Stimulated activated CD8-positive, alpha-beta memory T cell treated with anti-CD3 and anti-CD28 coated beads, Interleukin-15, amount 100 ng/mL, for 48 hours (primary cell): ENCODE measurements at places on chromosomes 3 and 15.

DNA sequence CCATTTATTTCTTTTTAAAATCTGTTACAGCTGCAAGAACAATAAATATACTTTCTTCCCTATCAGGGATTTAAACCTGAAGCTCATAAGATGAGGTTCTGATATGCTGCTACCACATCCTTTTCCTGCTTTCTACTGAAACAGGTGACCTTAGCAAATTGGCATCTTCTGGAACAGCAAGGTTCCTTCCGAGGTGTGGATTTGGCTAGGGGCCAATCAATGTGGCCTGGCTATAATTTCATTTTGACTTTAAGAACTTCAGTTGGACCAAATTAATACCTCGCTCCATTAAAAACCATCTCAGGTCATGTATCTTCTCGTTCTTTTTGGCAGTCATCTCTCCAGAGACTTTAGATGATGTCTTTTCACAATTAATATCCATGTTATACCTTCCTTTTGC lies 53.4 kb upstream of the C3orf80 start:
- DNase-seq, result no peak

DNA sequence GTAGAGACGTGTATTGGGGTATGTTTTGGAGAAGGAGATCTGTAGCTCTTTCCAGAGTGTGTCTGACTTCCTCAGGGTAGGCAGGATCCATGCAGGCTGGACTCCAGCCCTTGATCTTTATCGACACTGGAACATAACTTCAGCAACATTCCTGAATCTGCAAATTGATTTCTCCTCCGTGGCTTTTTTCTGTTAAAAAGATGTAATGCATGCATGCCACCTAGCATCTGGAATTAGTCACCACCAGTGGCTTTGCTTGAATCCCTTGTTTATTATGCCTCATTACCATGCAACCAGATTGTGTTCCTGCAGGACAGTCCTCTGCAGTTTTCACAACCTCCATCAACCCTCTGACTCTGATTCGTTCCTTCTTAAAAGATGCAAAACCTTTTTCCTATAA lies 86.1 kb downstream of the CCNL1 start:
- no peak for DNase-seq

DNA sequence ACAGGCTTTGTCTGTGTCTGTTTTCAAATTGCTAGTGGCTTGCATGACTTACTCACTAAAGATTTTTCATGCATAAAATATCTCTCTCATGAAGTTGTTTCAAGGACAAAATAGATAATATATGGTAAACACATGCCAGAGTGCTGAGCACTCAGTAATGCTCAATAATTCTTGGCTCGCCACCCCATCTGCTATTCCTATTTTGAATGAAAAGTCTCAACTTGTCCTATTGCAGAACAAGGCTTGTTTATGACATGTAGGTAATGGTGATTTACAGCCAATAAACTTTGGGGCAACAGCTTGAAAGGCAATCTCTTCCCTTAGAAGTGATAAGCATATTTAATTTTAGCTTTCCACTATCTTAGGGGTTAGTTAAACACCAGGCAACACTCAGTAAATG lies 789.0 kb upstream of the ROBO1 start:
- DNase-seq, result no peak

DNA sequence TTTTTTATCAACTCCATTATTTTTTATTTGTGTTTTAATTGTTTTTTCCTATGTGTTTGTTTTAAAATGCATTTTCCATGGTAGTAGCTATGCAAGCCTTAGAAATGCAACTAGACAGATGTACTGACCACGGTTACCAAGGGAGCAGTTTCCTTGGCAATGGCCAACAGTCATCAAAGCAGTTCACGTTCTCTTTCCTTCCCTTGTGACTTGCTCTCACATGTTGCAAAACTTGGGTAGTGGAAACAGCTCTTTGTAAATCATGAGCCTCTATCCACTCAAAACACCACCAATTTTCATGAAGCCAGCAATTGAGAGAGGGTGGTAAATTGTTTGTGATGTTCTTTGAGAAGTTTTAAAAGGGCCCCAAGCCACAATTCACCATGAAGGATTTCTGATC lies 499.4 kb upstream of the MDFIC2 start:
- no peak for DNase-seq

GRCh38 chr3:45781841-45782240 lies 14.5 kb downstream of the SLC6A20 start:
- DNase-seq, result no peak

DNA sequence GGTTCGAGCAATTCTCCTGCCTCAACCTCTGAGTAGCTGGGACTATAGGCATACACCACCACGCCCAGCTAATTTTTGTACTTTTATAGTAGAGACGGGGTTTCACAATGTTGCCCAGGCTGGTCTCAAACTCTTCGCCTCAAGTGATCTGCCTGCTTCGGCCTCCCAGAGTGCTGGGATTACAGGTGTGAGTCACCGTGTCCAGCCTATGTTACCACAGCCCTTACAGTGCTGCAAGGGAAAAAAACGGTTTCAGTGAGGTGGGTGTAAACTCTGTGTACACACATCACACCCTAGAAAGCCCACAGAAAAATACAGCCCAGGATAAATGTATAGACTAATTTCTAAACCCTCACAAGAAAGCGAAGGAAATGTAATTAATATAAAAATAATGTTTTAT lies 103.5 kb upstream of the AKAP13 start:
- no peak for DNase-seq

GRCh38 chr15:83516935-83517334 lies 69.8 kb downstream of the SH3GL3 start:
- no peak for DNase-seq

DNA sequence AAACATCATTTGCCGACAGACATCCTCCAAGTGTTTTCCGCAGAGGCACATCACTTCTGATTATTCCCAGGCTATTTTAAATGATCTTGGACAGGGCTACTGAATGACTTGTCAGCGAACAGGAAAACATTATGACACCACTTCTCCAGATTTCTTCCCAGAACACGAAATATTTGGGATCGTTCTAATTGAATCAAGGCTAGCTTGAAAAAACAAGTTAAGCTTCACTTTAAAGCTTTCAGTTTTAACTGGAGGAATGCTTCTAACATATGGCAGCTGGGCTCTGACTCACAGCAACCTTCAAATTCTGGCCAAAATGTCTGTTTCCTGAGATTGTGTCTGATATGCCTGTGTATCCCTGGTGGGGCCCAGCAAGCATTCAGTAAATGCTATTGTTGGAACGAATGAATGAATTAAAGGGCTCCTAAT lies 127.0 kb upstream of the ICE2 start:
- DNase-seq, result no peak

DNA sequence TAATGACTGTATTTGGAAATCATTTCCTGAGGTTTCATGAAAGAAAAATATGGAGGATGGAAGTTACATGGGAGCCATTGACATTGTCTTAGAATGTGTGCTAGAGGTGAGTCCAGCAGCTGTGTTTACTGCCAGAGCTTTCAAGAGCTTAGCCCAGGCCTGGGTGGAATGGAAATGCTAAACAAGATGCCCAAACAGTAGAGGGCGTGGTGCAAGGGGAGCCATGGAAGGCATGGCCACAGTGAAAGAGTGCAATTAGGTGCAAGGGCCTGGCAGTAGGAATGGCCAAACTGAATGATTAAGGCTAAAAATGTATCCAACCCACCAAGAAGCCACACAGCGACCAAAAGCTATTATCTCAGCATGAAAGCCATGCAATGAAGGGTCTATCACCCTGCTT lies 257.7 kb upstream of the NR2F2 start:
- DNase-seq, result no peak

DNA sequence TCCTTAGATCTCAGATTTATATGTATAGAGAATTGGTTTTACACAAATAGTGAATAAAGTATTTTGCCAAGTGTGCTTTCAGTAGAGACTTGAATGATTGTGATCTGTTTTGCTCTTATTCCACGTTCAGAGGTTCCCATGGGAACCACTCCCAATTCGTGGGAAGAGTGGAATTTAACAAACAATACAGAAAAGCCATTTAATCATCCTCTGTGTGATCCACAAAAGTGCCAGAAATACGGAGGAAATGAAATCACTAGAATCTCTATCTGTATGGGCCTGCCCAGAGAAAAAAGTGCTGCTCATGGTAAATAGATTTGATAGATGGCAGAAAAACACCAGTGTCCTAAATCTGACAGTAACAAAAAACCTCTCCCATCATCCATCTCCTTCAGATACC lies 56.0 kb downstream of the CNTN4 start:
- no peak for DNase-seq

GRCh38 chr3:168585544-168585943 lies 489.8 kb upstream of the GOLIM4 start:
- no peak for DNase-seq

DNA sequence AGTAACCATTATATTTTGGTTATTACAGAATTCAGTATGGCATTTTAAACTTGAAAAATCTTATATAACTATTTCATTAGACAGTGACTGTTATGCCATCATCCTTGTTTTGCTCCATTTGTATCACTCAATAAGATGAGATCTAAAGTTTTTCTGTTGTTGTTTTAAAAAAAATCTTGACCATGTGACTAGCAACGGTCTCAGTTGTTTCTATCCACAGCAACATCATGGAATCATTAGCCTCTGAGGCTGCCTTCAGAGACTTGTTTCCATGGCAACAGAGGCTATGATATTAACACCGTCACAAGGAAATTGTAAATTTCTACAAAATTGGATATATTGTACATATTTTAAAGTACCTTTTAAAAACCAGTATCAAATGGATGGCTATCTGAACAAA lies 129.8 kb downstream of the DLG1 start:
- no peak for DNase-seq

DNA sequence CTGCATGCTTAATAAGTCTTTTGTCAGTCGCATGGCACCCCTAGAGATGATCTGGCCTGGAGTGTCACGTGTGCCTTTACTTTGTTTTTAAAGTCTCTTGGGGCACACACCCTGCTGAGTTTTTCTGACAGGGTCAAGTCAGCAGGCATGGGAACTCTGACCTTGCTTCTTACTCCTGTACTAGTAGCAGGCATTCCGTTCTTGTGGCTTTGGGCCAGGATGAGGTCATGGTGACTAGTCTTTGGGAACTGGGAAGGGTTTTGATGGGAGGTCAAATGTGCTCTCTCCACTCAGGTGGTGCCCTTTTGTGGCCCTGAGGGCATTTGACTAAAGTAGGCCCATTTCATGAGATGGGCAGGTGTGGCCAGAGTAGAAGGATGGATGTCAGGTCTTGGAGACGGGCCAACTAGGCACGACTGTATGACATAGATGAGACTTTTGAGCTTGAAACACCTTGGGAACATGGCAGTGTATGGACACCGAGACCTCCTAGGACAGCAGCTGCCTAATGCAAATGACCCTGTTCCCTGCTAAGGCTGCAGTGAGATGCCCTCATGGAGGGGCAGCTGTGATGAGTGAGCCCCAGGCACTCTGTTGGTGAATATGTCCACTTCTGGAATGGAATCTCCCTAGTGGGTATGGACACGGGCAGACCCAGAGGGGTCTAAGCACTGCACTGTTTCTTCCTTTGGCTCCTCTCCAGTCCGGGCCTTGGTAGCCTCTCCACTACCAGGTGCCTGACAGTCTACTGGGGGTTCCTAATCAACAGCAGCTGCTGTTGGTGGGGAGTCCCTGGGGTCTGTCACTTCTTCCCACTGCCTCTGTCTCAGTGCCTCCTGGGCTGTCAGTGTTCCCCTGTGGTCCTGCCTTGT lies 16.4 kb downstream of the SRPRB start:
- no peak for DNase-seq

GRCh38 chr3:127490271-127491023 lies 100.1 kb downstream of the TPRA1 start:
- DNase-seq, result no peak

GRCh38 chr15:101028321-101028720 lies 109.2 kb downstream of the LRRK1 start:
- DNase-seq, result no peak

- no peak for DNase-seq
These were observed 7.2 kb upstream of the MCF2L2 start for GRCh38 chr3:183435661-183436060.

DNA sequence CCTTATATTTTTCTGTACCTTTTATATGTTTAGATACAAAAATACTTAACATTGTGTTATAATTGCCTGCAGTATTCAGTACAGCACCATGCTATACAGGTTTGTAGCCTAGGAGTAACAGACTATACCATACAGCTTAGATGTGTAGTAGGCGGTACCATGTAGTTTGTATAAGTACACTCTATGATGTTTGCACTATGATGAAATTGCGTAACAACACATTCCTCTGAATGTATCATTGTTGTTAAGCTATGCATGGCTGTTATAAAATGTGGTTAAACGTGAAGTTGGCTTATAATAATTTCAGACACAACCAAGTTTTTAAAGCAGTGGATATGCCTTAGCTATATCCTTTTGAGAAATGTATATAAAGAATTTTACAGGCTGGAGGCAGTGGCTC lies 328.3 kb downstream of the PLCL2 start:
- no peak for DNase-seq

DNA sequence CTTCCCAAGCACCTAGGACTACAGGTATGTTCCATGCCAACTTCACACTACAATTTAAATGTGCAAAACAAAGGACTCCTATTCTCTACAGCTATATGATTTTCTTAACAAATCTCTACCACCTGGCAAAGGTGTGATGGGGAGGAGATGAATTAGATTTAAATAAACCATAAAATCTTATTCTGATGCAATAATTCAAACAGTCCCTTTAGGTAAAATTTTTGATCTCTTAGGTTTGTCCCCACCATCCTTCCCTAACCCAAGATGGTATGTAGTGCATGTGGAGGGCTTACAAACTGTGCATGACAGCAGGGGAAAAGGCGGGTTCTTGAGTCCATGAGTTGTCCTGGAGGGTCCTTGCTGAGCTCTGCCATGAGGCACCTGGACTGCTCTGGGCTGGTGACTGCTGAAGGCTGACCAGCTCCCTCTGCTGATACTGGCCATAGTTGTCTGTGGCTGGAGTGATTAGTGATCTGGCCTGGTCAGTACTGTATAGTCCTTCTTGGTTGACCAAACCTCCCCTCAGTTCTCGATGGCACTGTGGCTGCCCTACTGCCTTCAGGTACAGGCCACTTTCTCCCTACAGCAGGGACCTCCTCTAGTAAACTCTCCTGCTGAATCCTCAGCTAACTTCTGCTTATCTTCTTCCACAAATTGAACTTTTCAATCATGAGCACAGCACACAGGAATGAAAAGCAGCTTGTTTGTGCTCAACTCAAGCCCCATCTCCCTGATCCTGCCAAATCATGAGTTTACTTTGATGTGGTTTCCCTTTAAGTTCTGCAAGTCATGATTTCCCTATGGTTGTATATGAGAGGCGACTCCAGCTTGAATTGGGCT lies 30.1 kb downstream of the CFAP161 start:
- DNase-seq, result no peak

GRCh38 chr3:189771842-189772450 lies 140.8 kb downstream of the TP63 start:
- no peak for DNase-seq

DNA sequence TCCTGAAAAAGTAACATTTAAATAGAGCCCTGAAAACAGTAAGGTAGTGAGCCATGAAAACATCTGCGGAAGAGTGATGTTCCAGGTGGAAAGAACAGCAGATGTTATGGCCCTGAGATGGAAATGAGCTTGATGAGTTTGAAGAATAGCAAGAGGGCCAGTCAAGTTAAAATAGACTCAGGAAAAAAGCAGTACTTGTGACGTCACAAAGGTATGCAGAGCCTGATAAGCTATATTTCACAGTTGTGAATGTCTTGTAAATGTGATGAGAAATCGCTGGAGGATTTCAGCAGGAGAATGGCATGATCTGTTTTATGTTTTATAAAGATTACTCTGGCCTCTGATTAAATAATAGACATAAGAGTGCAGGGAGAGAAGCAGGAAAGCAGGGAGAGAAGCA lies 18.6 kb upstream of the SECISBP2L start:
- DNase-seq, result no peak
